HTR-8/SVneo (cell line): ENCODE measurements at places on chromosomes 16 and 17.

- DNase-seq = no peak
These were observed 4.6 kb upstream of the PIEZO1 start for GRCh38 chr16:88789594-88789993.

GRCh38 chr16:72715267-72715666 lies 332.7 kb downstream of the ZFHX3 start:
- no peak for DNase-seq

- no peak for DNase-seq
These were observed 18.5 kb downstream of the ATP6V0A1 start for GRCh38 chr17:42477173-42477572.

DNA sequence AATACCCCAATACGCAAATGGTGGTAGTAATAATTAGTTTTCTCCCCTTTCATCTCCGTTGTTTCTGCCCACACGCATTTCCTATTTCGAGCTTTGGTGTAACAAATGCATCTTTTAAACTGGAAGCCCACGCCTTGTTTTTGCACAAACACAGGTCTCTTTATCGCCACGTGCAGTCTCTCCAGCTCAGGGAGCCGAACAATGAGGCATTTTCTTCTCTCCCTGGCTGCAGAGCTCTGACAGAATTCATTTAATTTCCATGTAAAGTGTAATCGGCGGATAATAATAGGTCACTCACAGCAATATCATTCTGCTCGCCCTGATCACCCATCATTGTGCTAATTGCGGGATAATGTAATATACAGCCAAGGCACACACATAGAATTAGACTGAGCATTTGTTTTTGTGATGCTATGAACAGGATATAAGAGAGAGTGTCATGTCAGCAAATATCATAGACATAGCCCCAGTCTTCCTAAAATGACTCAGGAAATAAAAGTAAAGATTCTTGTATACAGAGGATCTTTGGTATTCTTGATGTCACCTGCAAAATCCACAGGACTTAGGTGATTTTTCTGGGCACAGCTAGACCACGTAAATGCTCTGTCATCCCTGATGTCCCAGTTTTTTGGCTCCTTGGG lies 452.6 kb upstream of the CDH11 start:
- DNase-seq = no peak

- no peak for DNase-seq
These were observed 59.2 kb upstream of the GOT2 start for GRCh38 chr16:58793366-58793765.

DNA sequence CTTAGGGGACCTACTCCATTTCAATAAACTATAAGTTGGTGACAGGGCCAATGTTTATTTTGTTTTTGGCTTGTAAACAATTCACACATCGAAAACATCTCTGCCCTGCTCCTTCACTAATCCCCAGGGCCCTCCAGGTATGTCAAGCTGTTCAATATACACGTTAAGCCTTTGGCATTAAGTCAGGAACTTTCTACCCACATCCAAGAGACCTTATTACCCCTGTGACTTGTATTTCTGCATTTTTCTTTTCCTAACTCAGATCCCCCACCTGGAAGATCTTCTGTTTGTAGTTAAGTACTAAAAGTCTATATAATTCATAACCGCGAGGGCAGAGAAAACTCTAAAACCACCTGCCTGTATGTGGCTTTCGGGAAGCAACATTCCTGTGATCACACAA lies 106.8 kb upstream of the AXIN2 start:
- DNase-seq = no peak

GRCh38 chr17:63490329-63490728 lies 13.5 kb downstream of the ACE start:
- DNase-seq = no peak

DNA sequence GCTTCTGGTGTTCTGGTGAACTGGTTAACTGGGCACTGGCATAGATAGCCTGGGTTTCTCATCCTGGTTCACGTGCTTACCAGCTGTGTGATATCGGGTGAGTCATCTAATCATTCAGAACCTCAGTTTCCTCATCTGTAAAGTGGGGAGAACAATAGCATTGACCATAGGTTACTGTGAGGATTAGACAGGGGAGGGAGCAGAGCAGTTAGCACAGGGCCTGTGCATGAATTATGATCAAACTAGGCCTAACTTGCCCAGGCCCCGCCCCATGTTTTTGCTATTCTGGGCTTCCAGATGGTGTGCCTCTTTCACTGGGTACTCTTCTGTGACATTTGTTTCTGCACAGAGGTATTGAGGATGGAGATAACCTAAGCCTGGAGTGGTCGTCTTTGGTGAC lies 4.6 kb upstream of the KLHL36 start:
- no peak for DNase-seq

- DNase-seq = no peak
These were observed 30.7 kb downstream of the SLC43A2 start for GRCh38 chr17:1597861-1598342.

GRCh38 chr16:66431760-66432159 lies 4.7 kb downstream of the BEAN1 start:
- no peak for DNase-seq

- no peak for DNase-seq
These were observed 6.9 kb upstream of the KRT17 start for GRCh38 chr17:41631025-41631897.

DNA sequence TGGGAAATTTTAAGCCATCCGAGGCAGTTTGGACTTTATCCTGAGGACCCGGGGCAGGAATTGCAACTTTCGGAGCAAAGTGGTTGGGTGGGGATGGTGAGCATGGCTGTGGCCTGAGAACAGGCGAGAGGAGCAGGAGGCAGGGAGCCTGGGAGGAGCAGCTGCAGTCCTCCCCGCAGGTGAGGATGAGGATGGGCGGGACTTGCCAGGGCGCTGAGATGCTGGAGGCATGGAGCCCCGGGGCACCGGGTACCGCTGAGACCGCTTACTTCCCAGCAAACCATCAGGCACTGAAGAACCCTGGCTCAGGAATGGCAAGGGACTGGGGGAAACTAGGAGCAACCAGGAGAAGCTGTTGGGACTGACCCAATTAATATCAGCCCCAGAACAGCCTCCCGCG lies 210.8 kb downstream of the GSG1L start:
- DNase-seq = no peak

GRCh38 chr16:1175566-1176279 lies 22.8 kb downstream of the CACNA1H start:
- no peak for DNase-seq

DNA sequence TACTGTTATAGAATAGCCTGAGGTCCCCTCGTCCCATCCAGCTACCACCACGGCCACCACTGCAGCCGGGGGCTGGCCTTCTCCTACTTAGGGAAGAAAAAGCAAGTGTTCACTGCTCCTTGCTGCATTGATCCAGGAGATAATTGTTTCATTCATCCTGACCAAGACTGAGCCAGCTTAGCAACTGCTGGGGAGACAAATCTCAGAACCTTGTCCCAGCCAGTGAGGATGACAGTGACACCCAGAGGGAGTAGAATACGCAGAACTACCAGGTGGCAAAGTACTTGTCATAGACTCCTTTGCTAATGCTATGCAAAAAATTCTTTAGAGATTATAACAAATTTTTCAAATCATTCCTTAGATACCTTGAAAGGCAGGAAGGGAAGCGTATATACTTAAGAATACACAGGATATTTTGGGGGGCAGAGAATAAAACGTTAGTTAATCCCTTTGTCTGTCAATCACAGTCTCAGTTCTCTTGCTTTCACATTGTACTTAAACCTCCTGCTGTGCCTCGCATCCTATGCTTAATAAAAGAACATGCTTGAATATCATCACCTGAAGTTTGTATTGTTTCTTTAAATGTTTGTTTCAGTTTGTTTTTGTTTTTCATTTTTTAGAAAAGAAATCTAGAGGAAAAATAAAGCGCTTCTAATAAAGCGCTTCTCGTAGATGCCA lies 388.3 kb downstream of the MAF start:
- no peak for DNase-seq

- DNase-seq = no peak
These were observed 23.9 kb downstream of the N4BP1 start for GRCh38 chr16:48586083-48586482.

GRCh38 chr17:68197091-68197996 lies 50.5 kb upstream of the AMZ2 start:
- DNase-seq = no peak

DNA sequence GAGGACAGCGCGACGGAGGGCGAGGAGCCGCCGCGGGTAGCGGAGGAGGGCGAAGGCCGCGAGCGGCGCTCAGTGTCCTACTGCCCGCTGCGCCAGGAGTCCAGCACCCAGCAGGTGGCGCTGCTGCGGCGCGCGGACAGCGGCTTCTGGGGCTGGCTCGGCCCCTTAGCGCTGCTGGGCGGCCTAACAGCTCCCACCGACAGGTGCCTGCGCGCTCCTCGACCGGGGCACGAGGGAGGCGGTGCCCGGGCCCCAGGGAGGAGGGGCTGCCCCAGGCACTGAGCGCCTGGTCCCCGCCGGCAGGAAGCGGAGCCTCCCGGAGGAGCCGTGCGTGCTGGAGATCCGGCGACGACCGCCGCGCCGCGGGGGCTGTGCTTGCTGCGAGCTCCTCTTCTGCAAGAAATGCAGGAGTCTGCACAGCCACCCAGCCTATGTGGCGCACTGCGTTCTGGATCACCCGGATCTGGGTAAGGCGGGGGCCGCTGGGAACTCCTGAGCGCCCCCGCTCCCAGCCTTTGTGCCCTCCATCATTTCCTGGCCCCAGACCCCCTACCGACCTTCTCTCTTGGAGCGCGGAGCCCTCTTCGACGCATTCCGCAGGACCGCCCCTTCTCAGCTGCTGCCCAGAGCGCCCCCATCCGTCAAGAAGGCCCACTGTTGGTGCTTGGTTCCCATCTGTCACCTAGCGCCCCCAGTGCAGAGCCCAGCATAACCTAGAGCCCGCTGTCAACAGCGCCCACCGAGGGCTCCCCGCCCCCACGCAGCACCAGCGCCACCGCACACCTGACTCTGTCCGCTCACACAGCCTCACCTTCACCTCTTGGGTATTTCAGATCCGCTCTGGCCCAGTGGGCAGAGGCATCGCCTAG lies 3.7 kb downstream of the C17orf50 start:
- DNase-seq = peak; percentile 95

DNA sequence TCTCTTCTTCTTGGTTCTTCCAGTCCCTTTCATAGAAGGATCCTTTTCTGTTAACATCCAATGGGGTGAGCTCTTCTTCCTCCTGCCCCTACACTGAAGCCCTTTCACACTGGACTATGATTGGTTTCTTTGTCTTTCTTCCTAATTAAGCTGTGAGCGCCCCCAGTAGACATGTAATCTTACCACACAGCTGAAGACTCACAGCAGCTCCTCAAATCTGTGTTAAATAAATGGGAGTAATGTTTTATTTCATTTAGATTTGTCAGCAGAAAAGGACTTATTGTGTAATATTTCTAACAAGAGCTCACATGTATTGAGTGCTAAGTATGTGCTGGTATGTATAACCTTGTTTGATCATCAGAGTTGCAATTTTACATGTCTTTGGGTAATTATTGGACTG lies 55.7 kb downstream of the TOX3 start:
- no peak for DNase-seq

- peak; percentile 37 for DNase-seq
These were observed 685 bp downstream of the FASN start for GRCh38 chr17:82097184-82097918.

DNA sequence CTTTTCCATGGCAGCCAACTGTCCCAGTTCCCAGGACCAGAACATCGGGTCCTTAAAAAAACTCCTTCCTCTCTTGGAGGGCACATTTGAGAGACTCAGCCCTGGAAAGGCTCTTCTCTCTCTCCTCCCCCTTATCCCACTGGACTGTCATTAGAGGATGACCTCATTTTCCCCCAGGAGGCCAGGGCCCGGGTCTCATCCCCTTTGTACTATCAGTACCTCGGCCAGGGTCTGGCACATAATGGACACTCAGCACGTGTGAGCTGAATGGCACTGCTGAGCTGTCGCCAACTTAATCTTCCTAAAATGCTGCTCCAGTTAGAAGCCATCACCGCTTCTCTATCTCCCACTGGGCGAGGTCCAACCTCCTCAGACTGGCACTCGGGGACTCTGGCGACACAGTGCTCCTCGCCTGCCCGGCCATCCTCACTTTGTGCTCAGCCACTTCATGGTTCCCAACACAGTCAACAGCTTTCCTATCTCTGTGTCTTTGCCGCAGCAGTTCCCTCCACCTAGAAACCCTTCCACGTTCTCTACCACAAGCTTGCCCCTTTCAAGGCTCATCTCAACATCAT lies 3.6 kb upstream of the RHBDL3 start:
- DNase-seq = no peak

- DNase-seq = no peak
These were observed 1.0 kb downstream of the CMTM4 start for GRCh38 chr16:66695471-66695934.

- peak; percentile 52 for DNase-seq
These were observed 644 bp downstream of the NFAT5 start for GRCh38 chr16:69566240-69566980.

DNA sequence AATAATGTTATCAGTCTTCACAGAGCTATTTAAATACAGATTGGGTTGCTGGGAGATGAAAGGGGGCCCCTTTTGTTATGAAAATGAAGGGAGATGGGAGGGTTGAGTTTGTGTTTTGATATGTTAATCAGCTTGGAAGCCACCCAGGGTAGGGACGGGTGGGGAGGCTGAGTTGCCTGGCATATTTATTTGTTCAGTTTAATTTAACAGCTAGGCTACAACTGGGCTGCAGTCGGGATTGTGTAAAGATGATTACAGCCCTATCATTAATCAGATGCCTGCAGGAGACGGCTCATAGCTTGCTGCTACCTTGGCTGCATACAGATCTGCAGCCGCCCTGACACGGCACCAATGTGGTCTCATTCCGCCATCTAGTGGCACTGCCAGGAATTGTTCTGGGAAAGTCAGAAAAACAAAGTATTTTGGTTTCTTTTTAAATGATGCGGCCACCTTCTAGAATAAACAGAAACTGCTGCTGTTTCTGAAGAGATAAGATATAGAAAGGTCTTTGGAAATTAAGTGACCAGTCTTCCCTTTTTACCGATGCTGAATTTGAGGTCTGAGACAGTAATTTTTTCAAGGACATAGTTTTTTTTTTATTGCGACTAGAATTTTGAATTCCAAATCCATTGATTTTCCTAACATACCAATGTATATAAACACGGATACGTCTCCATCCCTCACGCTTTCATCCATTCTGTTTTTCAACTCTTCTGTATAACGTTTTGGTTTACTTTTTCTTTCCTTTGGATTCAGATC lies 458.0 kb upstream of the ASIC2 start:
- peak; percentile 68 for DNase-seq

DNA sequence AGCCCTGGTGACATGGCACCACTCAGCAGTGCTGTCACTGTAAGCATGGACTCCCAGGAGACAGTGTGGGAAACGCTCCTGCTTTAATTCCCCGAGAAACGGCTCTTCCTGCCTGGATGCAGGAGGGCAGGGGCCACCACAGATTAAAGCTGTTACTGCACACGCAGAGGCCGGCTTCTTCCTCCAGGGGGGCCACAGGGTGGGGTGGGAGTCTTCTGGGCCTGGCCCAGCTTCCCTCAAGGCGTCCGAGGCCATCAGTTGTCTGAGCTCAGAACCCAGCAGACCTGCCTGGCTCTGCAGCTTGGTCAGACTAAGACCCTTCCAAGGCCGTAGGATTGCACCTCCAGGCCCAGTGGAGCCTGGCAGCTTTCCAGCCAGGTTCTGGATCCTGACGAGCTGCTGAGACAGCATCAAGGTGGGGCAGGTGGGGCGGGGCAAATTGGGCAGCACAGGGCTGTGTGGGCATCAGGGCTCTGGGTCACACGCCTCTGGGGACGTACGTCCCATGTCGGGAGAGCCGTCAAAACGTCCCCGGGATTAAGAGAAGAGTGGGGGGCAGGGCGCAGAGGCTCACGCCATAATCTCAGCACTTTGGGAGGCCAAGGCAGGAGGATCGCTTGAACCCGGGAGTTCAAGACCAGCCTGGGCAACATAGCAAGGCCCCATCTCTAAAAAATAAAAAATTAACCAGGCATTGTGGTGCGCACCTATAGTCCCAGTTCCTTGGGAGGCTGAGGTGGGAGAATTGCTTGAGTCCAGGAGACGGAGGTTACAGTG lies 5.0 kb upstream of the CAPN15 start:
- no peak for DNase-seq

GRCh38 chr16:87344931-87345631 lies 27.9 kb upstream of the C16orf95 start:
- no peak for DNase-seq
